ENCODE measurements at places on chromosomes 12 and 14.

DNA sequence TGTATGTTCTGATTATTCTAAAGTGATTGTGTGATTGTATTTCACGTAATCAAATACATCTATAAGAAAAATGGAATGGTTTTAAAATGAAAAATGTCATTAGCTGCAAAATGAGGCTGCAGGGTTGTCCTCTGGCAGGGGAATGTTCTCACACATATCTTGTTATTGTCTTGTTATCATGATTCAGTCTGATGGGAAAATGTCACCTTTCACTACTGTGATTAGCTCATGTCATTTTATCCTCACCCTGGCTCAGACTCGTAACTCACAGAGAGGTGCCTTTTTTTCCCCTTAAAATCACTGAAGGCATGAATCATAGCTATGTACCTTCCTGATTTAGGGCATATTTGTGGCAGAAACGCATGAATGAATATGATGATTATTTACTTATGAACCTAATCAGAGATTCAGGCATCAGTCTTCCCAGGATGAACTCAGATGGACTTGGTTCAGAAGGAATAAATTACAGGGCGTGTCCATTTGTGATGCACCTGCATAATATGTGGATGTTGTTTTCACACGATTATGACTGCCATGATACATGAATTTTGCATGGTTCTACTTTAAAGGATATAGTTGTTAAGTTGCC, 1339.2 kb downstream of the AACS start:
- no peak for DNase-seq

- DNase-seq, result no peak
Measured at GRCh38 chr12:54352022-54352531, 12.2 kb downstream of the GPR84 start.

- DNase-seq, result no peak
Measured at GRCh38 chr14:66601932-66602578, 94.1 kb downstream of the GPHN start.

DNA sequence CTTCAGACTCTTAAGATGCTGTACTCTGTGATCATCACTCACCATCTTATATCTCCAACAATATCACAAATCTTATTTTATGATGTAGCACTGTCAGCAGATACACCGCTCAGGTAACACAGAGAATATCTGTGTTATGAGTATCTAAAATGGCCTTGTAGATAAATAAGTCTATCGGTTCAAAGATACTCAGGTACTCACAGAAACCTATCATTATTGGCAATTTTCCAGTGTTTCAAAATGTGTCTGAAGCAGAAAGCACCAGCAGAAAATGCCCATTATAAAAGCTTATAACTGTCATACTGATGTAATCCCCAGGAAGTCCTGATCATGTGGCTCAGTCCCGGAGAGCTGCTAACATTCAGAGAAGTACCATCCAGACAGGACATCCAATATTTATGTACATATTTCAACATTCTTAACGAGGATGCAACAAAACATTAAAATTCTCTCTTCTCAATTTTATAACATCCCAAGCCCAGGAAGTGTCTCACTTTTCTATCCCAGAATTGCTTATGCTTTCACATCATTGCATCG, 190.7 kb upstream of the LMNTD1 start:
- no peak for DNase-seq
